ENCODE measurements at places on chromosomes 4 and X.

DNA sequence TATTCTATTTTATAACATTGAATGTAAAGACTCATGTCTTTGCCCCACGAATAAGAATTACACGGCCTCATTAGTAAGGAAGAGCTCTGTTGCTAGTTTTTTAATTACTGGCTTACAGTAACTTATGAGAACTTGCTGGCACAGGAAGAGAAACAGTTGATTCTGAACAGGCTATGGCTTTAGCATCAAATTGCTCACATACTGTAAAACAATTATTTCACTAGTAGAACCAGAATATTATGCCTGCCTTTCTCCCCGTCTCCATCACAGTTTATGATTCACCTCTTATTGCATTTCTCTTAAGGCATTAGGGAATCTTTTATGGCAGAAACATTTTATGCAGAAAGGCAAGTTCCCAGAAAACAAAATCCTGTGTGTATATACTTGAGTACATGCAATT lies 126.1 kb downstream of the SPRY1 start:
- no peak overlapping the region for H3K4me3 ChIP-seq
- H3K4me1 ChIP-seq = no peaks in the 10 kb centered on the region
- no peak for DNase-seq

DNA sequence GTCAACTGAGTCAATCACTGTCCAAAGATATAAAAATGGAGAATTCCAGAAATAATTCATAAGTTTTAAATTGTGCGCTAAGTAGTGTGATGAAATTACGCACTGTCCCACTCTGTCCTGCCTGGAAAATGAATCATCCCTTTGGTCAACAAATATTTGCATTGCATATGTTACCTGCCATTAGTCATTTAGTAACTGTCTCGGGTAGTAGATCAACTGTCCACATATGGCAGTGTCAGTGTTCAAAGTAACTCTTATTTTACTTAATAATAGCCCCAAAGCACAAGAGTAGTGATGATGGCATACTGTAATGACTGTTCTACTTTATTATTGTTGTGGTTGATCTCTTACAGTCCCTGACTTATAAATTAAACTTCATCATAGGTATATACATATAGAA lies 3.4 kb downstream of the YTHDC1 start:
- H3K36me3 ChIP-seq = no peaks in the 10 kb centered on the region
- no peak overlapping the region for H3K27ac ChIP-seq
- no peaks in the 10 kb centered on the region for H3K27me3 ChIP-seq
- no peak overlapping the region for H3K4me3 ChIP-seq
- DNase-seq = no peak

GRCh38 chr4:19063662-19064061 lies 1042.1 kb upstream of the LCORL start:
- no peak overlapping the region for H3K27ac ChIP-seq
- H3K4me1 ChIP-seq = no peaks in the 10 kb centered on the region
- no peaks in the 10 kb centered on the region for H3K36me3 ChIP-seq
- no peaks in the 10 kb centered on the region for H3K27me3 ChIP-seq
- H3K4me3 ChIP-seq = no peak overlapping the region

GRCh38 chrX:110322603-110323002 lies 4.7 kb upstream of the AMMECR1 start:
- DNase-seq = no peak
- no peak overlapping the region for H3K27ac ChIP-seq
- H3K27me3 ChIP-seq = no peaks in the 10 kb centered on the region
- no peaks in the 10 kb centered on the region for H3K4me1 ChIP-seq
- H3K4me3 ChIP-seq = no peak overlapping the region

DNA sequence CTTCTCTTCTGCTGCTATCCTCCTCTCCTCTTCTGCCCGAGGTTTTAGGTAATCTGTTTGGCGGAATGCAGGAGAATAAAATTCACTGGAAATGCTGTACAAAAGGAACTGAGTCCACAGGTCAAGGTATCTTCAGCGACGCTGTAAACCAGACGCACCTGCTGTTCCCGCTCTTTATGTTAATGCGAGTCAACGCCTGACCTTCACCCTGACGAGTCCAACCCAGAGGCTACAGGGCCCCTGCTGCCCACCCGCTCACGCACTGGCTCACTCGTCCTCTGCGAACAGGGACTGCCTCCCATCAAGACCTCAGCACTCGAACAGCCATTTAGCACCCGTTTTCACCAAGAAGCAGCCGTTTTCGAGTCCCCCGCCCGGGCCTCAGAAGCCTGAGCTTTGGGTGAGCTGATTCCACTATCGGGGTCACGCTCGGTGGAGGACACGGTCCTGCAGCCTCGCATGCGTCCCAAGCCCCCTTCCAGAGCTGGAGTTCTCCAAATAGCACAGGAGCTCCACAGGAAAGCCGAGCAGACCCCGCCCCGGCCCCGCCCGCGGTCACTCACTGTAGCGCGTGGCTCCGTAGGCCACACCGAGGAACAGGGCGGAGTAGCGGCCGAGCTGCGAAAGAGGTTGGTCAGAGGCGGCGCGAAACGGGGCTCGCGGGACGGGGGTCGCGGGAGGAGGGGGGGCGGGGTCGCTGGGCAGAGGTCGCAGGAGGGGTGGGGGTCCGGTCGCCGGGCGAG lies 556 bp downstream of the ATP5ME start:
- peak overlapping the region; percentile 96 for H3K27ac ChIP-seq
- no peaks in the 10 kb centered on the region for H3K4me1 ChIP-seq
- peaks cover 10% of the 10 kb centered on the region for H3K36me3 ChIP-seq
- DNase-seq = no peak

Data from sigmoid colon (tissue), 7 donors.